ENCODE measurements at places on chromosomes 4 and X. TPM values are rescaled to one million over a fixed set of nuclear protein-coding genes. Genes with fewer than 3 reads are reported as not detected.

Gene DIPK2B
- total RNA-seq: not detected

Gene CT45A10
- not detected for total RNA-seq

Gene H2AZ1
- total RNA-seq: 691 TPM

Gene CDKL2
- total RNA-seq: 0.14 TPM

Gene NXF2
- not detected for total RNA-seq

Gene FAM241A
- 0.51 TPM for total RNA-seq

GRCh38 chr4:125762537-125762936 lies 447.8 kb downstream of the FAT4 start:
- no peak for DNase-seq
- no peaks in the 10 kb centered on the region for H3K4me1 ChIP-seq
- no peak overlapping the region for H3K4me3 ChIP-seq
- no peaks in the 10 kb centered on the region for H3K36me3 ChIP-seq
- H3K27me3 ChIP-seq: no peaks in the 10 kb centered on the region

DNA sequence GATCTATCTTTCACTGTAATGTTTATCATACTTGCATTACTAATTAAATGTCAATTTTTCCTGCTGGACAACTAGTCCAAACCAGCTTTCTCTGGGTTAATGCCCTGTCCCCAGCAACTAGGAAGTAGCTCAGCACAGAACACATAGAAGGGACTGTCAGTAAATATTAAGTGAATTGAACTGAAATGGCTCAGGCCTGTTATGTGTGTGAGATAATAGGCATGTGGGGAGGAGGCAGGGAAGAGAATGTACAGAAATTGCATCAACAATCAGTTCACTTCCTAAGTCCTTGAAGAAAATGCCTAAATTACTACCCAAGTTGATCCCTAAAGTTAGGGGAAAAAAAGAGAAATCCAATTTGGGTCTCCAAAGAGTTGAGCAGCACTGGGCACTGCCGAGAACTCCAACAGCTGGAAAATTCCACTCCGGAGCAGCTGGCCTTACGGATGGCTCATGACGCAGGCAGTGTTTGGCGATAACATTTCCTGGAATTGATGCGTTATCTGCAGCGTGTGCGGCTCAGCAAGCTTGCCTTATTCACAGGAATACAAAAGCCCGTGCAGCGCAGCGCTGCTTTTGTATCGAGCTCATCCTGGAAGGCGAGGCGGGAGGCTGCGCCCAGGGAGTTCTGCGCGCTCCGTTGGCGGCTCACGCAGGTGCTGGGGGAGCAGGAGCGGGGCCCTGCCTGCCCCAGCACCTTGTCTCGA lies 297.3 kb upstream of the LCORL start:
- no peaks in the 10 kb centered on the region for H3K36me3 ChIP-seq
- no peaks in the 10 kb centered on the region for H3K27me3 ChIP-seq
- H3K4me3 ChIP-seq: no peak overlapping the region
- DNase-seq: no peak
- H3K27ac ChIP-seq: no peak overlapping the region
- no peaks in the 10 kb centered on the region for H3K4me1 ChIP-seq

DNA sequence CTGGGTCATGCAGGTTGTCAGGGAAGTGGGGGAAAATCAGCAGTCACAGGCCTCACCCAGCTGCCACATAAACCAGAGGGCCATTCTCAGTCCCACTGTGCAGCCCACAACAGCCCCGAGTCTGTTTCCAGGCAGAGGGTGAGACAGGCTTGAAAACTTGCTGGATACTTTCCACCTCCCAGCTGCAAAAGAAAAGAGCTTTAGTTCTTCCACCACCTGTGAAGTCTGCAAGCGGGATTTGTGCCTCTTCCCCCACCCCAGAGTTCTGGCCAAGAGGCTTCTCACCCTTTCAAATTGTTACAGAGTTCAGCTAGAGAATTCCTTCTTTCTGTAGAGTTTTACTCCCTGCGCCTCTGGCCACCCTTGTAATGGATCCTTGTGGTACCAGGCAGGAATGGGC lies 115.5 kb upstream of the ZDHHC15 start:
- no peak overlapping the region for H3K27ac ChIP-seq
- no peaks in the 10 kb centered on the region for H3K27me3 ChIP-seq
- H3K36me3 ChIP-seq: no peaks in the 10 kb centered on the region
- H3K4me3 ChIP-seq: no peak overlapping the region
- no peaks in the 10 kb centered on the region for H3K4me1 ChIP-seq
- DNase-seq: no peak

- peaks cover 9% of the 10 kb centered on the region for H3K4me1 ChIP-seq
- peaks cover 10% of the 10 kb centered on the region for H3K27me3 ChIP-seq
- H3K27ac ChIP-seq: no peak overlapping the region
- DNase-seq: no peak
- no peak overlapping the region for H3K4me3 ChIP-seq
Measured at GRCh38 chr4:48178931-48179330, 44.9 kb upstream of the TXK start.

GRCh38 chr4:8204576-8205227 lies 5.6 kb downstream of the SH3TC1 start:
- no peak for DNase-seq
- no peak overlapping the region for H3K4me3 ChIP-seq
- no peaks in the 10 kb centered on the region for H3K4me1 ChIP-seq
- H3K36me3 ChIP-seq: no peaks in the 10 kb centered on the region

GRCh38 chr4:5128569-5128968 lies 77.3 kb downstream of the STK32B start:
- H3K36me3 ChIP-seq: no peaks in the 10 kb centered on the region
- peaks cover 7% of the 10 kb centered on the region for H3K27me3 ChIP-seq
- no peaks in the 10 kb centered on the region for H3K4me1 ChIP-seq

GRCh38 chrX:40061005-40061404 lies 36.8 kb downstream of the BCOR start:
- no peak overlapping the region for H3K4me3 ChIP-seq
- H3K36me3 ChIP-seq: peaks cover 3% of the 10 kb centered on the region
- H3K27ac ChIP-seq: no peak overlapping the region
- no peaks in the 10 kb centered on the region for H3K27me3 ChIP-seq
- H3K4me1 ChIP-seq: peaks cover 12% of the 10 kb centered on the region

DNA sequence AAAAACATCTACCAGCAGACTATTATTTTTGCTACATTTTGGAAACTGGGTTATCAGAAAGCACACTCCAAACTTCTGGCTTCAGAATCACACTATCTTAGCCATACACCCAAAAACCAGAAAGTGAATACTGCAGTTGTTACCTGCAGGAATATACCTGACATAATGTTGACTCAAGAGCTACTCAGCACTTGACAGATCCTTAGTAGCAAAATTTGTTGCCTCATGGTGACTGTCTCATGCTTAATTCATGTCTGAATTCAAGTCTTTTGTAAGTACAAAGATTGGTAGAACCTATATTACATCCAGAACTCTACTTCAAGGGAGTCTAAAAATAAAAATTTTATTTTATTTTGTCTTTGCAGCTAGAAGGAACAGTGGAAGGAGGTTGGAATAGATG lies 140.2 kb upstream of the GYPA start:
- no peak overlapping the region for H3K27ac ChIP-seq
- H3K4me3 ChIP-seq: no peak overlapping the region
- no peaks in the 10 kb centered on the region for H3K36me3 ChIP-seq
- DNase-seq: no peak
- no peaks in the 10 kb centered on the region for H3K4me1 ChIP-seq
- H3K27me3 ChIP-seq: peaks cover 1% of the 10 kb centered on the region

DNA sequence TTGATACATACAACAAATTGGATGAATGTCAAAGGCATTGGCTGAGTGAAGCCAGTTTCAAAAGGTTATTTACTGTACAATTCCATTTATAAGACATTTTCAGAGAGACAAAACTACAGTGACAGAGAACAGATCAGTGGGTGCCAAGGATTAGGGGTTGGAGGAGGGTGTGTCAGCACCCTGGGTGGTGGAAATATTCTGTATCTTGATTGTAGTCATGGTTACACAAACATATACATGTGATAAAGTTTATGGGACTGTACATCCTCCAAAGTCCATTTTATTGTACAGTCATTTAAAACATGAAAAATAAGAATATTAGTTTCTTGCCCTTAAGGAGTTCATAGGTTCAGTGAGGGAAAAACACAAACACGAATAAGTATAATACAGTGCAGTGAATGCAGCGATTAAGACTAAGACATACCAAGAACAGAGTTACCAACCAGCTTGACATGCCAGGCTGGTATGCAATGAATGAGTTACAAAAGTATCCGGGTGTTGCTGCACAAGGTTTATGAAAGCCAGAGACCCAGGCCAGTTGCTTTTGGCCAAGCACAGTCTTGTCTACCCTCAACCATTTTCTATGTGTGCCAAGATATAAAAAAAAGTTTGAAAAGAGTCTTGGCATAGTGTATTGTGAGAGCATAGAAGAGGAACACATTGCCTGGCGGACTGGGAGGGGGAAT lies 123.6 kb downstream of the MSL3 start:
- peaks cover 2% of the 10 kb centered on the region for H3K4me1 ChIP-seq
- DNase-seq: no peak

DNA sequence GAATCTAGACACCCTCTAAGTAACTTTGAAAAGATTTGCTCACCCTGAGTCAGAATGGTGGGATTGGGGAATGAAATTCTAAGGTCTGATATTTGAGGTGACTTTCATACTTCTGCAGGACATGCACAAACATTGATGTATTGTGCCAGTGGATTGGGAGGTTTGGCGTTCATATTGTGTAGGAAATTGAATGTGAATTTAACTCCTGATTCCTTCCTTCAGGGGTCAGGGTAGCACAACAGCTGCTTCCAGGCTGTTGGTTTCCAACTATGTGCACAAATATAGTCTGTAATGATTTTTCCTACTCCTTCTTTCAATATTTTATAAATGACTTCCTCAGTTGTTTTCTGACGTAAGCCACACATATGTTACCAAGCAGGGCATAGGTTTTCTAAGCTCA lies 3.1 kb downstream of the IL1RAPL1 start:
- H3K4me3 ChIP-seq: no peak overlapping the region
- H3K36me3 ChIP-seq: no peaks in the 10 kb centered on the region
- no peaks in the 10 kb centered on the region for H3K4me1 ChIP-seq
- H3K27me3 ChIP-seq: no peaks in the 10 kb centered on the region

DNA sequence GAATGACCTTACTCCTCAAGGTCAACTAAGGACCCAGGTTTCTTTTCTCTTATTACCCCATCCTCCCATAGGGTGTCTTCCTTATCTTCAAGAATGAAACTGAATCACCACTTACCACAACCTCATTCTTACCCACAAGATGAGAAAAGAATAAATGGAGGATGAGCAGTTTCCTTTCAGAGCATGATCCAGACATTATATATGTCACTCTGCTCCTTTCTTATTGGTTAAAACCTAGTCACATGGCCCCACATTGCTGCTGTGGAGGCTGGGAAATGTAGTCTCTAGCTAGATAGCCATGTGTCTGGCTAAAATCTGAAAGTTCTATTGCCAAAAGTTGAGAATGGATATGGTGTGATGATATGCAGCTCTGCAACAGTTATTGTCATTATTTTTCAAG lies 62.4 kb upstream of the RAI2 start:
- H3K36me3 ChIP-seq: no peaks in the 10 kb centered on the region
- no peaks in the 10 kb centered on the region for H3K27me3 ChIP-seq
- no peaks in the 10 kb centered on the region for H3K4me1 ChIP-seq
- no peak overlapping the region for H3K27ac ChIP-seq
- no peak overlapping the region for H3K4me3 ChIP-seq
- no peak for DNase-seq

DNA sequence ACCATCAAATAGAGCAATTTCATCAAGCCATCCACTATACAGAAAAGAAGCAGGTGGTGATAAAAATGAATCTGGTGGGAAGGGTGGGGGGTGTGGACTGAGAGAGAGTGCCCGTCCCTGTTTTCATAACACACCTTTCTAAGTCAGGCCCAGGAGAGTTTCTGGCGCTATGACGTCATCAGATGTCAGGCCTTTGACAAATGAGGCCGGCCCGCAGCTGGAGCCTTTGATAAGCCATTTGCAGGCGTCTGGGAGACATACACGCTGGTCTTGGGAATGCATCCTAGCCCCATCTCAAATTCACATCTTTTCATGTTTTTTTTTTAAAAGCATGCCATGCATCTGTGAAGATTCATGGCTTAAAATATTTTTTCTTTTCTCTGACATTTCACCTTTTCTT lies 404.5 kb downstream of the BCOR start:
- H3K4me3 ChIP-seq: no peak overlapping the region
- H3K36me3 ChIP-seq: no peaks in the 10 kb centered on the region
- H3K27ac ChIP-seq: no peak overlapping the region
- H3K27me3 ChIP-seq: peaks cover 13% of the 10 kb centered on the region
- H3K4me1 ChIP-seq: no peaks in the 10 kb centered on the region

DNA sequence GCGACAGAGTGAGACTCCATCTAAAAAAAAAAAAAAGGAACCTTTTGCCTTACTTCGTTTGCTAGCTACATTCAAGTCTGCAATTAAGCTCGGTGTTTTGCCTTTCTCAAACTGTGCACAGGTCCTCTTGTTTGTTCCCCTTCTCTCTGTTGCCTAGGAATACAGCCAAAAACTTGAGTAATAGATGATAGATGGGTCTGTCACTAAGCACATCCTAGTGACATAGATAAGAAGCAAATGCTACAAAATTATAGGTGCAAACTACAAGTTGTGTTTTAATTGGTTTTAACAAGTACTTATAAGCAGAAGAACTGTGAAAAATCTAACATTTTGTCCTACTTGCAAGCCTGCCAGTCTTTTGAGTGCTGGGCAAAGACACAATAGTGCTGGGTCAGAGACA lies 95.2 kb downstream of the SNCA start:
- peaks cover 3% of the 10 kb centered on the region for H3K27me3 ChIP-seq
- DNase-seq: no peak
- H3K36me3 ChIP-seq: no peaks in the 10 kb centered on the region

- no peak overlapping the region for H3K27ac ChIP-seq
- H3K4me3 ChIP-seq: no peak overlapping the region
- no peak for DNase-seq
- H3K4me1 ChIP-seq: no peaks in the 10 kb centered on the region
Measured at GRCh38 chr4:10753336-10753735, 68.8 kb upstream of the CLNK start.

- H3K27ac ChIP-seq: peak within 1 kb of the TSS; percentile 99
- peak within 1 kb of the TSS; percentile 98 for H3K4me3 ChIP-seq
- peaks cover 23% of the 10 kb centered on the region for H3K36me3 ChIP-seq
- DNase-seq: peak; percentile 96
- peaks cover 6% of the 10 kb centered on the region for H3K4me1 ChIP-seq
Measured at GRCh38 chrX:154397888-154398667, at the start of gene RPL10. RPL10 (plus strand) TSS chrX:154398377; CDS start chrX:154398520, 143 bp downstream.

Data from HFFc6 (cell line).